Cerebellar nuclear complex (tissue), 1 donor: ENCODE measurements at places on chromosomes 2 and 18.

GRCh38 chr2:240822280-240822847 is 2.3 kb upstream of the KIF1A start:
- DNase-seq, result no peak

GRCh38 chr2:8086357-8086756 is 595.5 kb upstream of the ID2 start:
- no peak for DNase-seq

- no peak for DNase-seq
These were observed 33.9 kb downstream of the NBAS start for GRCh38 chr2:15527074-15527739.

GRCh38 chr18:28602391-28602790 is 425.5 kb upstream of the CDH2 start:
- no peak for DNase-seq

DNA sequence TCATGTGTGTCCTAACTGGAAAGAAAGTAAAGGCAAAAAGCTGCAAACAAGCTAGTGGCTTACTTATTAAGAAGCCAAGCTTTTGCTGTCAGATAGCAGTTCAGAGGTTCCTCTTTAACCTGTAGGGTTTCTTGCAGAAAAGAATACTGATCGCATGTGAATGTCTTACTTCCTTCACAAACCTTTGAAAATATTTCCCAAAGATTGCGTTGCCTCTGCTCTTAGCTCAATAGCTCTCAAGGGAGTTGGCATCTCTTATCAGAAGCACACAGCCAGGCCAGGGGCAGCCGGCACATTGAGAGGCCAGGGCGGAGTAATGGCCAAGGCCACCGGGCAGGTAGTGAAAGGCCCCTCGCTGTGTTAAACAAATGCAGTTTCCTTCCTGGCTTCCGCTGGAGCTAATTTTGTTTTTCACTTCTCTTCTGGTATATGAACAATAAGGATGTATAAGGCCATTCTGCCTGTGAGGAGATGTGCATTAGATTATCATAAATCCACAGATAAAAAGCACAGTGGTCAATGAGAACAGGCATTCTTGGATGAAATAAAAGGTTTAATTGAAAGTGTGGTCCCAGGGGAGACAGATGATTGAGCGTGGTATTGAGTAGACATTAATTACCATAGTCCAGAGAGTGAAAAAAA is 542.4 kb upstream of the NRP2 start:
- no peak for DNase-seq

DNA sequence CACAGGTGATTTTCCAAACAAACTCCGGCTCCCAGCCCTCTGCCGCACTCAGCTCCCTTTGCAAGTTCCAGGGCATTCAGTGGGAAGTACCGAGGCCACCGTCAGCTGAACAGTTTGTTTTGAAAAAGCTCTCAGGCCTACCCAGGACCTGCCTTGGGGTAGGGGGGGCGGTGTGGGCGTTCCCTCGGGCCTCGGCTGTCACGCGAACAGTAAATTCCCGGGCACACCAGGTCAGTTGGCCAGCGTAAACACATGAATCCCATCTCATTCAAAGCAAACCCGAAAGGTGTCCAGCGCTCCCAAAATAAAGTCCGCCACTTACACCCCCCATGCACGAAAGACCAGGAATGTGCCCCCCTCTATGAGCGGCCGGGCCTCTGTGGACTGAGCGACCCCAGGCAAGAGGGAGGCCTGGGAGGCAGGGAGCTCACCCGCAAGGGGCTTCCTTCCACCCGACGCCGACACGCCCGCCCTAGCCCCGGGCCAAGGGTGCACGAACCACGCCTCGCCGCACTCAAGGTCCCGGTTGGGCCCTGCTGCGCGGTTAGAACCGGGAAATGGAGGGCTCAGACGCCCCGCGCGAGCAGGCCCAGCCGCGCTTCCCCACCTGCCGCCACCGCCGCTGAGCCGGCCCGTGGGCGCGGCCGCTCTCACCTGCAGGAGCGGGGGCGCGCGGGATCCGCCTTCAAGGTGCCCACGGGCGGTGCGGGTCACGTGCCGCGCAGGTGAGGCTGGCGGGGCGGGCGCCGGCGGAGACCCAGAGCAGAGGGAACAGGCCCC is at the start of gene WDSUB1:
Gene WDSUB1, minus strand, starts transcription at position 775 of the 780 bp plus-strand sequence. CDS start 3,634 bp downstream, outside the sequence.
- DNase-seq, result no peak

GRCh38 chr18:77084688-77085035 is 47.9 kb downstream of the MBP start:
- no peak for DNase-seq

DNA sequence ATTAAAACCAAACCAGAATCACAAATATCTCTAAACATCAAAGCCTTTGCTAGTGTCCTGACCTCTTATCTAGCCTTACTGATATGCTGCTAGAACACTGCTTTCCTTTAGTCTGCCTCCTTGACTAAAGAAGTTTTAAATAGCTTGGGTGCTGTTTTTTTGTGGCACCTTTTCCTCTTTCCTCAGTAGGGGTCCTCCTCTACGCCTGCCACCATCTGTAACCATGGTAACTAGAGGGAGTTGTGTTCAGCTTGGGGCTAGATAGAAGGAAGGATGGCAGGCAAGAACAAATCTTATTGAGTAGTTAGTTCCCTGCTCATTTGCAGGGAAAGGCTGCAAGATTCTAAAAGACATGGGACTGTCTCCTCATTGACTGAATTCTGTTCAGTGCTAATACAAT is 86.0 kb downstream of the TAF4B start:
- no peak for DNase-seq

- no peak for DNase-seq
These were observed 447.3 kb downstream of the XIRP2 start for GRCh38 chr2:167335541-167335992.

DNA sequence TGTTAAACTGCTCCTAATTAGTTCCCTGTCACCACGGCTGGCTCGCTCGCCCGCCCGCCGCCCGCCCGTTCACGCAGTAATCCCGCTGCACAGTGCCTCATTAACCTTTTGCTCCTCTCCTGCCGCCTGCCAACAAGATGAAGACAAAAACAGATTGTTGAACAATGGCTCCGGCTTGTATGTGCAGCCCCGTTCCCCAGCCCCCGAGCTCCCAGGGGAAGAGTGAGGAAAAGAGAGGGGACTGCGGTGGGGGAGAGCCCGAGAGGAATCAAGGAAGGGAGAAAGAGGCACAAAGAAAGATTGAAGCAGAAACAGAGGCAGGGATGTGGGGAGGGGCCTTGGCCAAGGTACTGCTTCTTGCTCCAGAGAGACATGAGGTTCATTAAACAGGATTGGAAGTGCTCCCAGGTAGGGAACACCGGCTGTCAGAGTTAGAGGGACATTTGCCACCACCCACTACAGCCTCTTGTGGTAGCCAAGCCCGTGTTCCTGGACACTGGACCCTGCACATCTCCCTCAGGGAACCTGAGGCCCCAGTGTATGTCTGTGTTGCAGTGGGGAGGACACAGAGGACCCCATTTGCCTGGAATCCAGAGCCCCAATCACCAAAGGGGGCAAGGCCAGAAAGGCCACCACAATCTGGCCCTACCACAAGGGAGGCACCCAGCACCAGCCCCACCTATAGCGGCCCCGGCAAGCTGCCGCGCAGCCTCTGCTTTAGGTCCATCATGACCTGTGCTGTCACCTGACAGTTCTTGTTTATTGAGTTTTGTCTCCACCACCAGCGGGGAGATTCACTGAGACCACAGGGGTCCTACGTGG is 38.1 kb downstream of the EMX1 start:
- DNase-seq, result no peak

- DNase-seq, result no peak
These were observed 114.3 kb upstream of the MGAT5 start for GRCh38 chr2:134139611-134140010.

- DNase-seq, result no peak
These were observed 2.1 kb downstream of the NCKAP1 start for GRCh38 chr2:183035954-183036669.

GRCh38 chr2:24594283-24594682 is 103.2 kb downstream of the NCOA1 start:
- no peak for DNase-seq

DNA sequence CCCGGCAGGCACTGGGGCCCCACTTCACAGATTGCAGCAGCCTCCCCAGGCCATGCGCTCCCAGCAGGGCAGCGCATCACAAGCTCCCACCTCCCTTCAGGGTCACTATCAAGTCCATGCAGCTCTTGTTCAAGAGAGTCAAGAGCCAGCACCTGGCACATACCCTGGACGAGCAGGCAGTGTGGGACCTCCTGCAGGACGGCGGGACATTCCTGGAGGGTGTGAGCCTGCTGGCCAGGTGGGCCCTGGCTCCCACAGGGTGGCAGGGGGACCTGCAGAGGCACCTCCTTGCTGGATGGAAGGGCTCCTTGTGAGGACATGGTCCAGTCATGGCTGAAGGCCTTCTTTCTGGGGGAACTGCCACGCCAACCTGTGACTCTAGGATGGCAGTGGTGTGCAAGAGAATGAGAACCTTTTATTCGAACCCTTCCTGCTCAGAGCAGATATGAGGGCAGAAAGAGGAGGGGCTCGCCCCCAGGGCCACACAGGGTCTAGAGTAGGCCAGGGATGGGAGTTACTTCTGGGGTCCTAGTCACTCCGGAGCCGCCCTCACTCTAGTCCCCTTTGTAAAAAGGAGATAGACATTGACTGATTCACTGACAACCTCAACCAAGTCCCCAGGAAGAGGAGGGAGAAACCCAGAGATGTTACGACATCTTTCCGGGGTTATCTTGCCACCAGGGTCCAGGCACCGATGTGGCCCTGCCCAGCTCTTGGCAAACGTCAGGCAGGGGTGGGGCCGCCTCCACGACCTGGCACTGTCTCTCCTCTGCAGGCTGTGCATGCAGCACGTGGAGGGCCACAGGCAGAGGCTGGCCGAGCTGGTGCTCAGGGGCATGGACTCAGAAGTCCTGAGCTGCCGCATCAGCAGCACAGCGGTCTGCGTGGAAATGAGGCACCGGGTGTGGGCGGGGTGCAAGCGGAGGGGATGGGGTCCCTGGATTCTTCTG is 31.3 kb downstream of the HJURP start:
- DNase-seq, result no peak

- no peak for DNase-seq
These were observed 1139.4 kb upstream of the GYPC start for GRCh38 chr2:125516496-125517109.

- peak; percentile 60 for DNase-seq
These were observed at the start of gene GPD2 for GRCh38 chr2:156435718-156436496. TSS of gene GPD2 (plus strand) at chr2:156436379. CDS start at chr2:156476106, 39,727 bp downstream.

- DNase-seq, result no peak
These were observed 4.3 kb downstream of the KLF7 start for GRCh38 chr2:207161247-207162123.

GRCh38 chr18:47601581-47602272 is 328.7 kb downstream of the SMAD2 start:
- DNase-seq, result no peak

- no peak for DNase-seq
These were observed 155.1 kb upstream of the FSHR start for GRCh38 chr2:49309461-49309860.

- no peak for DNase-seq
These were observed 74.0 kb upstream of the SEC11C start for GRCh38 chr18:59065684-59066083.

DNA sequence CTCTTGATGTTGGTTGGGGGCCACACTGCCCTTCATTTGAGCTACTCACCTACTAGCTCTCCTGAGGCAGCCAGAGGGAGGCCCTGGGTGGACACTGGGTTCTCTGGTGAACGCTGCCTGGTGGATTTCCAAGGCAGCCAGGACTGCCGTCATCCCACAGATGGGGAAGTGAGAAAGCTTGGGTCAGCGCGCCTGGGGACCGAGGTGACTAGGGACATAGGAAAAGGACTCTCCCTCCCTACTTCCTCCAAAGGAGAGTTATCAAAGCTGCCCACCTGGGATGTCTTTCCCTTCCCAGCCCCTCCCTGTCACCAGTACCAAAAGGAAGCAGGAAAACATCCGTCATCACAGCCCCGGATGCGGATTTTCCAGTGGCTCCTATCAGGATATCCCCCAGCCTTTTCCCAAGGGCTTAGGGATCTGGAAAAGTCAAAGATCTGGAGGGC is 3.8 kb upstream of the SEMA4C start:
- no peak for DNase-seq

DNA sequence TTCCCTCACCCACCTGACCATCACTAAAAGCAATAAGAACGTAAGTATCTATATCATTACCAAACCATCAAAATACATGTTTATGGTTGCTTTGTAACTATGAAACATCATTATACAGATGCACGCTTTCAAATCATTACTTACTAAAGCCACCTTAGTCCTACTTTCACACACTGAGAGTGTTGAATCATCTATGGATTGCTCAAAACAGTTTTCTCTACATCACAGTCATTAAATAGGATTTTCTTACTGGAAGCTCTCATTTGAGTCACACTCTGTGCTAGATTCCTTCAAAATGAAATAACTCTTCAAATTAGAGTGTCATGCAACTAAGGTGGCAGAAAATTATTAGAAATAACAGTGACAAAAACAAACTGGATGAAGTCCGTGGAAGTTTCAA is 878.4 kb downstream of the CPS1 start:
- DNase-seq, result no peak

DNA sequence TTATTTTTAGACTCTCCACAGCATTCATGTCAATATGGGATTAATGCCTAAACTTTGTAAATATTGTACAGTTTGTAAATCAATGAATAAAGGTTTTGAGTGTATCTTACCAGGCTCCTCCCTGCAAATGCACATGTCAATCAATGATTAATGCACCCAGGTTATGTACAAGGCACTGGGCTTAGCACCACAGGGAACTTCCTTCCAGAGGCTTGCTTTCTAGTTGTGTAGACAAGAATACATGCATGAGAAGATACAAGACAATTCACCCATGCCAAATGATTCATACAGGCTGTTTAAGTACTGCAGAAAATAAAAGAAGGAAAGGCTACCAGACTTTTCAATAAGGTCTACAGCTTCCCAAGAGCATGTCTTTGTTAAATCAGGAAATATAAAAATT is 114.1 kb downstream of the MMADHC start:
- no peak for DNase-seq

DNA sequence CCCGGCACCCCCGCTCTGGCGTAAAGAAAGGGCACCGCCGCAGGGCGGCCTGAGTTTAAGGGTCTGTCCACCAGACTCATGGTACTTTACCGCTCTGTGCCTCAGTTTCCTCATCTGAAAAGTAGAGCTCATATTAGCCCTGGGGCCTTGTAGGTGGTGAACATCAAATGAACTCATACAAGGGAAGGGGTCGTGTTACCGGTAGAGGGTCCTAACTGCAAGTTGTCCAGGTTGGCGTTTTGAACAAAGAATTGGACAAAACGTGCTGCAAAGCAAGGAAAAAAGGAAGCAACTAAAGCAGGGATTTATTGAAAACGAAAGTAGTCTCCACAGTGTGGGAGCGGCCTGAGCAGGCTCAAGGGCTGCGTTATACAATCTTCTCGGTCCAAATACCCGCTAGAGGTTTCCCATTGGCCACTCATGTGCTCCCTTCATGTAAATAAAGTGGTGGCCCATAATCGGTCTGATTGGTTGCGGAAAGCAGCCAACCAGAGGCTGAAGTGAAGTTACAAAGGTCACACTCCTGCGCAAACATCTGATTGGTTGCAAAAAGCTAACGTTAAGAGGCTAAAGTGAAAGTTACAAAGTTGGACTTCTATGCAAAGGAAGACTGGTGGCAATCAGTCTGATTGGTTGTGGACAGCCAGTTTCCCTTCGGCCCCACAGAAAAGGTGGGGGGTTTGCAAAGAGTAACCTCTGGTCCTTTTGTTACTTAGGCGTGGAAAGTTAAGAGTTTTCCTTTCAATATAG is 80.7 kb upstream of the LDLRAD4 start:
- no peak for DNase-seq
